ENCODE measurements at places on chromosomes 6 and 20.

DNA sequence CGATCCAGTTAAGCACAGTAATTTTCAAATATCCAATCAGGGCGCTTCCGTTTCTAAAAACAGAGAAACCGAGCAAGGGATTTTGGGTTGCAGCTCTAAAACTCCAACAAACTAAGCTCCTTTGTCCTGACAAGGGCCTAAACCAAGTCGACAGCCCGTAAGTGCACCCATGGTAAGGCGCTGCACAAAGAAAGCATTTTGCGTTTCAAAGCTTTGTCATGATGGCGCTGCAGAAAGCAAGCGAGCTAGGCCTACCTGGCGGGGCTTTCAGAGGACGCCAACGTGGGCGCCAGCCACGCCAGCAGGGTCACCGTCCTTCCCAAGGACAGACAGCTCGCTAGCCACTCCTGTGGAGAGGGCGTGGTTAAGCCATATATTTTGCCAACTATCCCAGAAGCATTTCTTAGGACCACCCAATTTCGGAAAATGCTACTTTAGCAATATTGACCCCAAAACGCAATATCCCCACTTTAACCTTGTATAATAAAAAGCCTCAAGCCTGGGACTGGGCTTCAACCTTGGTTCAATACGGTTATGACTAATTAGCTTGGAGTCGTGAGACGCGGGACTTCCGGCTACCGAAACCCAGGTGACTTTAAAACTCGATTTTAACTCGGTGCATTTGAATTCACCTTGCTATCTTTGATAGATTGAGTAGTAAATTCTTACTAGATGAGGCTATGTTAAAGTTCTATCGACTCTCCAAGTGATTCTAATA is 53.8 kb downstream of the TRIM38 start:
- DNase-seq: no peak

DNA sequence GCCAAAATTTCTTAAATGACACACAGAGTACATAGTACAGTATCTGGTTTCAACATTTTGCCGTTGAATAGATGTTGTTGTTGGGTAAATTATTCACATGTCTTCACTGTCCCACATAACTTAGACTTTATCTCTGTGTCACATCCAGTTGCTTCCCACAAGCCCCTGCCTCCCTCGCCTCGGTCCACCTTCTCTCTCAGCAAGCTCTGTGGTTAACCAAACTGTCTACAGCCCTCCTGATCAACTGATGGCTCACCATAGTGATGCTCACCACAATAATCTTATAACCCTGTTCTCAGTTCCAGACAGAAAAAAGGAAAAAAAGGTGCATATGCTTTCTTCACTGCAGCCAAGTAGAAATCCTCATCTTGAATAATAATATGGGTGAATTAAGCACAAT is 23.0 kb downstream of the IL17F start:
- peak; percentile 39 for DNase-seq

DNA sequence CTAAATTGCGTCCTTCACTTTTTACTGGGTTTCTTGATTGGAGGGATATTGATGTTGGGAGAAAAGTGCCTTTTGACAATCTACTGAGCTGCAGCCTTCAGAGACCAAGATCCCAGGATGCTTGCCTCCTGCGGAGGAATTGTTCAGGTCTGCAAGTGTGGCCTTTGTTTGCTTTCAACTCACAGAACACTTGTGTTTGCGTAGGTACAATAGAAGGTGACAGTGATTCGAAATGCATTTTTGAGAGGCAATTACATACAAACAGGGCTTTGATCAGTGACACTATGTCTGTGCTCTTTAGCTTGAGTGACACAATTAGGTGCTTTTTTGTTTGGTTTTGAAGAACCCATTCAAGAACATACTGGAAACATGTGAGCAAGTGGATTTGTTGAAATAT is 600.6 kb downstream of the QKI start:
- no peak for DNase-seq

- DNase-seq: no peak
Observed at GRCh38 chr20:33148040-33148439, 19.9 kb upstream of the BPIFA2 start.

DNA sequence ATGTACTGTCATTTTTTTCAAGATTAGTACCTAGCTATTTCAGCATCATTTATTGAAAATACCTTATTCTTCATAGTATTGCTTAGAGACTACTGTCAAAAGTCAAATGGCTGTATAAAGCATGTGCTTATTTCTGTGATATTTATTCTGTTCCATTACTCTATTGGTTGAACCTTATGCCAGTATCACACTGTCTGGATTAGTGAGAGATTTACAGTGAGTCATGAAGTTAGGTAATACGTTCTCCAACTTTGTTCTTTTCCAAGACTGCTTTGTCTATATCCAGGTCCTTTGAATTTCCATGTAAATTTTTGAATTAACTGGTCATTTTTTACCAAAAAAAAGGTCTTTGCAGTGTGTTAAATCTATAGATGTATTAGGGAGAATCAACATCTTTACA is 18.6 kb upstream of the RNF217 start:
- no peak for DNase-seq

DNA sequence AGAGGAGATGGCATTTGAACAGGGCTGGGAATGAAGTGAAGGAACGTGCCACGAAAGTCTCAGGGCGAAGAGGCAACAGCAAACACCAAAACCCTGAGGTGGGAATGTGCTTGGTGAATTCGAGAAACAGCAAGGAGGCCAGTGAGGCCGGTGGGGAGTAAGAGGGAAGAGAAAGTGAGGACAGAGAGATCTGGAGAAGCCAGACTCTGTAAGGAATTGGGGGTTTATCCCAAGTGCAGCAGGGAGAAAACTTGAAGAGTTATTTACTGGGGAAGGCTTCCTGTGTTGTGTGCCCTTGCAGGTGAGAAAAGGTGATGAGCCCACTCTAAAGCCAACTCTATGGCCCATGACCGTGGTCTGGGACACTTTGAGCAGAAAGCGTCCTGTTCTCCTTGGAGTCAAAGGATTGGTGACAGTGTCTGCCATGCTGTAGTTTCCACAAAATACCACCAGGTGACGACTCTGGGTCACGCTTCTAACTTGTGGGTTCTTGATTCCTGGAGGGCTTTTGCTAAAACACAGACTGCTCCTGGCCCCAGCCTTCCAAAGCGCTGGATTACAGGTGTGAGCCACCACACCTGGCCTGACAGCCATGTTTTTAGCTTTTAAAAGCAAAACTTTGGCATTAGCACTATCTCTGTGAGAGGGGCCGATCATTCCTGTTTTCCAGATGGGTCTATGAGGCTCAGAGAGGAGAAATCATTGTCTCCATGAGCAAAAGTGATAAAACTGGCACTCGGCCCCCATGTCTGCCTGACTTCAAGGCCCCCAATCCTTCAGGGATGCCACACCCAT is 18.0 kb upstream of the CSNK2A1 start:
- DNase-seq: peak; percentile 18

DNA sequence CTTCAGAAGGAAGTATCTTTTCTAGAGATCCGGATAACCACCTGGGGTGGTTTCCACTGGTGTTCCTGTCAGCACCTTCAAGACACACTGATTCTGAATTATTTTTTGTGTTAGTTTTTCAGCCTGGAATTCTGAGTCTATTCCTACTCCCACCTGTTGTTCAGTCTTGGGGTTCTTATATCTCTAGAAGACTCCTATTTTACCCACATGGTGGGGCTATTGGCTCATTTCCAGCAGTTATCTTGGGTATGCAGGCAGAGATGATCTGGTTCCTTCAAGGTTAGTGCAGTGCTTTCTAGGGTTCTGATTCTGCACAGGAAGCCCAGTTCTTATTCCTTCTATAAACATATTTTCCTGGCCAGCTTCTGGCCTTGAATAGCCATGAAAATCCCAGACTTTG is 175.6 kb upstream of the PDE7B start:
- DNase-seq: peak; percentile 7

DNA sequence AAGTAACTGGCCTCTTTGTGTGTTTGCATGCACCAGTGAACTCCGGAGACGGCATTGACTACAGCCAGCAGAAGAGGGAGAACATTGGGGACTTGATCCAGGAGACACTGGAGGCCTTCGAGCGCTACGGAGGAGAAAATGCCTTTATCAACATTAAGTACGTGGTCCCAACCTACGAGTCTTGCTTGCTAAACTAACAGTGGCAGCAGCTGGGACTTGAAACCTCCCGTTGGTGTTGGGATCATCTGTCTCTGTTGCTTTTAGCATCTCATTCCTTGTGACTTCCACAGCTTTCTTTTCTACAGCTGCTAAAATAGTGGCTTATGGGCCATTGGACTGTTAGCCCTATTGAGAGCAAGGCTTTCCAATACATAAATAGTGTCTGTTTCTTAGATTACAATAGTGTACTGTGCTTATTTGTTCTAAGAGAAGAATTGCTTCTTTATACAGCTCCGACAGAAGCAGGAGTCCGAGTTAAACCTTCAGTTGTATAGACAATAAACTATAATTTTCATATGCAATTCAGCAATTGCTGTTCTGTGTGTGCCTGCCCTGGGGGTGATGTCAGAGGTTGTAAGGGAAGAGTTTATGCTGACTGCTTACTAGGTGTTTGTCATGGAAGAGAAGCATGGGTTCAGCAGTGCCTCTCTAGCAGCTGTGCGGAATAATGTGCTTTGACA is 99.6 kb upstream of the QKI start:
- DNase-seq: no peak

DNA sequence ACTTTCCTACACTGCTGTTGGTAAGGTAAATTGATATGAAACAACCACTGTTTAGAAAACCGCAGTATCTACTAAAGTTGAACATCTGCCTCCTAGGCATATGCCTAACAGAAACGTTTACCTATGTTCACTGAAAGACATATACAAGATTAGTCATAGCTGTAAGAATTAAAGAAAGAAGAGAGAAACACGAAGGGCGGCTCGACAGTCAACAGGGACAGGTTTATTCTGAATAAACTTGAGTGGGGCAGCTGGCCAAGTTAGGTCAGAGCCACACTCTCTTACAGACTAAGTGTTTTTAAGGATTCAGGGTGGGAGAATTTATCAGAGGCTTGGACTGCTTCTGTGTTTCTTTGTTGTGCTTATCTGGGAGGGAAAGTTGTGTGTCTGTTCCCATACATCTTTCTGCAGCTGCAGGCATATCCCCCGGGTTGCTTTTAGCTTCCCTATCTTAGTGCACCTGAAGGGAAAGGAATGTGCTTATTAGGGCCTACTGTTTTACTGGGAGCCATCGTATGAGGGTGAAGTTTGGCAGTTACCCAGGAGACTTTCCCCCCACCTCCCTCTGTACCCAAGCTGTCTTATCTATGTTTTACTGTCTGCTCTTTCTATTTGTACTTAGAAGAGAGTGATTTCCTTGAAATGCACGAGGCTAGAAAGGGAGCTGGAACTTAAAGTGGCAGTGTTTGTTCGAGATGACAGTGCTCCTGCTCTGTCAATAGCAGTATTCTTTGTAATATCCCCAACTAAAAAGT is 20.4 kb downstream of the PROCR start:
- DNase-seq: no peak

DNA sequence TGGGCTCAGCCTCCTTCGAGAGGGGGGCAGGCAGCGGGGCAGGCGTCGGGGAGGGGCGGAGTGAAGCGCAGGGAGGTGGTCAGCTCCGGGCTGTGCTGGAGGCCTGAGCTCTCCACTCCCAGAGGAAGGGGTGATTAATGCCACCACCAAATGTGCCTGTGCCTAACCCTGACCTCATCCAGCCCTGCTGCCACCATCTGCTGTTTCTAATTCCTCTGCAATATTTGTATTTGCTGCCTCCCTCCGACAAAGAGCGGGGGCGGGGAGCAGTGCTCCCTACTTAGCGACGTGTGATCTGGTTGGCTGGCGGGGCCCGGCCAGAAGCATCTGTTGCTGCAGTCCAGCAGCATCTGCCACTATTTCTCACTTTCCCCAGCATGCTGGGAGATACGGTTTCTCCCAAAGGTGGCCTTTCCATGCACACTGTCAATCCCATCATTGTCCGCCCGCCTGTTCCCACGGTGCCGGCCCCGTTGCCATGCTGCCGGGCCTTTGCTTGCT is 47.0 kb downstream of the DLL1 start:
- DNase-seq: no peak

GRCh38 chr6:22622351-22622750 is 53.0 kb downstream of the HDGFL1 start:
- DNase-seq: no peak

Measured in stimulated activated CD4-positive, alpha-beta T cell treated with anti-CD3 and anti-CD28 coated beads, Interleukin-1b, Interleukin-23, amount 100 ng/mL, for 24 hours (primary cell).